ENCODE measurements at places on chromosomes 1 and 21.

DNA sequence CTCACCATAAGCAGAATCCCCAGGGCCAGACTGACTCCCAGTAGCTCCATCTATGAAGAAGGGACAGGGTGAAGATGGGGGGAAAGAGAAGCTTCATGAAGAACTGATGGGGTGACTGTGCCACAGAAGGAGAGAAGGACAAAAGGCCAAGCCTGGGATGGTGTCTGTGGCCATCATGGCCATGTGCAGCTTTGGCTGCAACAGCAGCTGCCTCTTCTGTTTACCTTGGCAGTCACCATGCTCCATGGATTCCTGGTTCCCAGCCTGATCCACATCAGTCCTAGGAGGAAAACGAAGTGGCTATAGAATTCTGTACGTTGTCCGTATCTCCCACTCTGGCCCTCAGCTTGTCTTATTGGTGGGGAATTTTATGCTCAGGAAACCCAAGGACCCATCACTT lies 12.0 kb downstream of the SEMA6C start:
- DNase-seq, result no peak

DNA sequence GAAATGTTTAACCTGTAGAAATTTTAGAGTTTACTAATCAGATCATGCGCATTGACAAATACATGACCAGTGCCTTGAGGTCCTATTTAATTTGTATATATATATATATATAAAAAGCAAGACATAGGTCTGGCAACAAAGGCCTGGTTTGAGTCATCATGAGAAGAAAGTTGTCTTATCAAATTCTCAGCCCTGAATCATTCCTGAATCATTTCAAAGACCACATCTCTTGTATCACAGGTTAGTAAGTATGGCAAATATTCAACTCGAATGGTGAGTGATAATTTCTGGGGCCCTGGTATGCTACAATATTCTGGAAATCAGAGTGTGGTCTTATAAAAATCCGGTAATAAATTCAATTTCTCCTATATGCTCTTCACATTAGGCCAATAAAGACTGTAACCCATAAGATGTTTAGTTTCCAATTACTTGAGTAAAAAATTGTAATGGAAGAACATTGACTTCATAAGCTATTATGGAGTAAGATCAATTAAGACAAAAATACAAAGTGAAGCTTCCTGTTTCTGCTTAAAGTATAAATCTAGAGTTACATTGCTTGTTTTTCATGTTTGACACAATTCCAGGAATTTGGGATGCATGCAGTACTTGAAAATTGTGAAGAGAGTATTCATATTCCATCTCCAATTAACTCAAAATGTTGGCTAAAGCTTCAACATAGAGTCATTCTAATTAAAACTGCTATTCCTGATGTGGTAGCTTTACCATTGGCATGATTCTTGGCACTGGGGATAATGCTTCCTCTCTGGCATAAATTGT lies 309.4 kb downstream of the BRINP3 start:
- no peak for DNase-seq

GRCh38 chr1:38608202-38608864 lies 251.2 kb downstream of the RRAGC start:
- DNase-seq, result no peak

DNA sequence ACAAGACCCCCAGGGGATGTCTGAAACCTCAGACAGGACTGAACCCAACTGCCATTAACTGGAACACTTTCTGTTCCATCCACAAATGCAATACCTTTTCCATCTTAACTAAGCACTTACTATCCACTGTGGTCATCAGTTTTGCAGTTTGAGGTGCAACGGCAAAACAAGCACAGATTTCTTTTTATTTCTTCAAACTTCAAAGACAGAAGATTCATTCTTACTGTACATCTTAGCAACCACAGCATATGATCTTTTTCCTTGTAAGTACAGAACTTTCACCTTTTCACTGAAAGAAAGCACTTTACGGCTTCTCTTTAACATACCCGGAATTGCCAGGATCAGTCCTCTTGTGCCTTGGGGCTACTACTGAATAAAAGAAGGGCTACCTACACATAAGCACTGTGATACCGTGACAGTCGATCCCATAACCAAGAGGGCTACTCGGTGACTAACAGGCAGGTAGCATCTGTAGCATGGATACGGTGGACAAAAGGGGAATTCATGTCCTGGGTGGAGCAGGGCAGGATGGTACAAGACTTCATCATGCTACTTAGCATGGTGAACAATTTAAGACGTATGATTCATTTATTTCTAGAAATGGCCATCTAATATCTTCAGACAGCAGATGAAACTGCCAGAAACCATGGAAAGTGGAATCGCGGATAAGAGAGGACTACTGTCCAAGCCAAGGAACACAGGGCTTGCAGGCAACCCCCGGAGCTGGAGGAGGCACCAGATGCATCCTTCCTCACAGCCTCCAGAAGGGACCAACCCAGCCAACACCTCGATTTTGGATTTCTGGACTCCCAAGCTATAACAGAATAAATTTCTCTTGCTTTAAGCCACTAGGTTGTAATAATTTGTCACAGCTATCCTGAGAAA lies 18.4 kb downstream of the ERG start:
- DNase-seq, result no peak

GRCh38 chr1:62082456-62083363 lies 111.9 kb upstream of the L1TD1 start:
- DNase-seq, result peak; percentile 20

DNA sequence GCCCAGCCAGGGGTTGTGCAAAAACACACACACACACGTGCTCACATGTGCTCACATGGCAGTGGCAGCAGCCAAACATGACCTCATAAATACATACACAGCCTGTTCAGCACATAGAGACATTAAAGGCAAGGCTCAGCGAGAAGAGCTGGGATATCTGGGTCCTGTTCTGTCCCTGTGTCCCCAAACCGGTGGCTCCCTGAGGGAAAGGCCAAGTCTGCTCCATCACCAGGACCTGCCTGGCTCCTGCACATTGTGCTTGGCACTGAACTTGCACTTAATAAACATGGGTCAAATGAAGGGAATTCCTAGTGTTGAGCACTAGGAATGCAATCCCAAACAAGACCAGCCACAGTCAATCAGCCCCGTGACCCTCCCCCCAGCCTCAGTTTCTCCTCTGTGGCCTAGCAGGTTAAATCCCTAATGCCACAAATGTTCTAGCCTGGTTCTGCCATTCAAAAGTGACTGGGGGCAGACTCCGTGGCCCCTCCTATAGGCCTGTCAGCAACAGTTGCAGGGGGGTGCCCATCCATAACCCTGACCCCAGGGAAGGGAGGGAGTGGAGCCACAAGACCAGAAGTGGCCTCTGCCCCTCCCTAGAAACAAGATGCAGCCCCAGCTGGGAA lies 160.9 kb upstream of the VAMP3 start:
- DNase-seq, result no peak

All from stimulated activated CD4-positive, alpha-beta T cell treated with anti-CD3 and anti-CD28 coated beads, Interleukin-12 subunit alpha, Interleukin-12 subunit beta, amount 100 ng/mL, for 24 hours (primary cell).